ENCODE measurements at places on chromosomes 6 and 20. TPM values are rescaled to one million over a fixed set of nuclear protein-coding genes. Genes with fewer than 3 reads are reported as not detected.

MATN4 gene
- 0.12 TPM for total RNA-seq

BHLHE23 gene
- not detected for total RNA-seq

PRL gene
- total RNA-seq = not detected

TRIM15 gene
- total RNA-seq = not detected

EGFL8 gene
- 2.2 TPM for total RNA-seq

KIAA0408 gene
- 5.3 TPM for total RNA-seq

ZFP57 gene
- total RNA-seq = not detected

UST gene
- 2.2 TPM for total RNA-seq

KCNK16 gene
- not detected for total RNA-seq

C20orf141 gene
- total RNA-seq = 0.36 TPM

GMNN gene
- 55.7 TPM for total RNA-seq

PRR18 gene
- not detected for total RNA-seq

NKX2-4 gene
- not detected for total RNA-seq

SCUBE3 gene
- 0.05 TPM for total RNA-seq

PACRG gene
- not detected for total RNA-seq

JAG1 gene
- total RNA-seq = 54.7 TPM

SAPCD1 gene
- total RNA-seq = 3.7 TPM

PROKR2 gene
- not detected for total RNA-seq

ZBTB46 gene
- 0.46 TPM for total RNA-seq

RAB23 gene
- total RNA-seq = 8.2 TPM

CPNE5 gene
- 0.08 TPM for total RNA-seq

XKR7 gene
- total RNA-seq = not detected
